ENCODE measurements at places on chromosomes 12 and 14. TPM values are rescaled to one million over a fixed set of nuclear protein-coding genes. Genes with fewer than 3 reads are reported as not detected.

VASH1 gene
- 3.6 TPM for total RNA-seq

KRT7 gene
- 5,579 TPM for total RNA-seq

CRACR2A gene
- total RNA-seq: 1.4 TPM

B4GALNT1 gene
- total RNA-seq: 44.0 TPM

ADAM21 gene
- not detected for total RNA-seq

CMA1 gene
- not detected for total RNA-seq

SYT1 gene
- total RNA-seq: 5.3 TPM

LRFN5 gene
- total RNA-seq: not detected

LGMN gene
- total RNA-seq: 54.4 TPM

FAM186B gene
- total RNA-seq: 0.19 TPM

LRIG3 gene
- 5.1 TPM for total RNA-seq

CHGA gene
- 1.0 TPM for total RNA-seq

MANSC1 gene
- 3.1 TPM for total RNA-seq

BDKRB1 gene
- total RNA-seq: 0.47 TPM

KLRC1 gene
- not detected for total RNA-seq

SLC39A2 gene
- total RNA-seq: not detected

OTX2 gene
- total RNA-seq: not detected

AGAP2 gene
- total RNA-seq: 0.23 TPM

SIRT4 gene
- total RNA-seq: 0.71 TPM

Data from A549 treated with Mapracorat at 1 μM for 4 hours (cell line).